Activated naive CD4-positive, alpha-beta T cell treated with anti-CD3 and anti-CD28 coated beads for 36 hours (primary cell): ENCODE measurements at places on chromosomes 4 and X. TPM values are rescaled to one million over a fixed set of nuclear protein-coding genes. Genes with fewer than 3 reads are reported as not detected.

- no peak for DNase-seq
Measured at GRCh38 chrX:134604701-134605311, 53.5 kb downstream of the PLAC1 start.

GRCh38 chr4:25361253-25361652 lies 15.8 kb upstream of the ANAPC4 start:
- no peak for DNase-seq

GRCh38 chr4:24794480-24794879 lies 893 bp upstream of the SOD3 start:
- DNase-seq, result no peak

DCAF8L2 gene
- not detected for total RNA-seq

CT45A3 gene
- not detected for total RNA-seq
